ENCODE measurements at places on chromosomes 5 and 9.
A peak's percentile ranks its signal among the peaks of the same experiment; 100 is the strongest.

- DNase-seq = peak; percentile 82
Observed at GRCh38 chr5:151772029-151772845, 483 bp downstream of the G3BP1 start.

DNA sequence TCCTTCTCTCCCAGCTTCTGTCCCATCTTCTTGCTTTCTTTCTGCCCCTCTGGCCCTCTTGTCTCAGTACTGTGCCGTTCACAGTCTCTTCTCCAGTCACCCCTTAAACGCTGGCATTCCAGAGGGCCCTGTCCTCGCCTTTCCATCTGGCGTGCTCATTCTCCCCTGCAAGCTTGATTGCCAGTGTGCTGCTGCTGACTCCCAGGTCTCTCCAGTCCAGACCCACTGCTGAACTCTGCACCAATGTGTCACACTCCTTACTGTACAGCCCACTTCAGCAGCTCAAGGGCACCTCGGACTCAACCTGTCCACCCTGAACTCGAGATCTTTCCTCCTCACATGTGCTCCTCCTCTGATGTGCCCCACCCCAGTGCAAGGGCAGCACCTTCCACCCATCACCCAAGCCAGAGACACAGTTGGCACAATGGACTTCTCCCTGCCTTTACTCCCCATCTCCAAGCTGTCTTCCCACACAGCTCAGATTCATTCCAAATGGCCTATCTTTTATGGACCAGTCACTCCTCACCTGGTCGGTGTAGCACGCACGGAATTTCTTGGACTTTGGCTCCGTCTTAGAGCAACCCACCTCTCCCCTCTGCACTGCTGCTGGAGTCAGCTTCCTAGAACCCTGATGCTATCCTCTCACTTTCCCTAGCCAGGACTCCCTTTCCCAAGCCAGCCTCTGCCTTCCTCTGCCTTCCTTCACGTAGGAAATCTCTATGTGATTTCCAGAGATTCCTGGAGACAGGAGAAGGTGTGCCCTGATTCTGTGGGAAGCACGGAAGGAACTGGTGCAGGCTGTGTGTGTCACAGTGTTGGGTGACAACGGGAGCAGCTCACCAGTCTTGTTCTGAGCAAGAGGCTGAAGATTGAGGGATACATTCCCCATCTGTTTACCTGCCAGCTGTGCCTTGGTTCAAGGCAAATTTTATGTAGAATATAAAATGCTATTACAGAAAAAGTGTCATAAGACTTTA, 26.0 kb upstream of the SLC2A8 start:
- DNase-seq = no peak

DNA sequence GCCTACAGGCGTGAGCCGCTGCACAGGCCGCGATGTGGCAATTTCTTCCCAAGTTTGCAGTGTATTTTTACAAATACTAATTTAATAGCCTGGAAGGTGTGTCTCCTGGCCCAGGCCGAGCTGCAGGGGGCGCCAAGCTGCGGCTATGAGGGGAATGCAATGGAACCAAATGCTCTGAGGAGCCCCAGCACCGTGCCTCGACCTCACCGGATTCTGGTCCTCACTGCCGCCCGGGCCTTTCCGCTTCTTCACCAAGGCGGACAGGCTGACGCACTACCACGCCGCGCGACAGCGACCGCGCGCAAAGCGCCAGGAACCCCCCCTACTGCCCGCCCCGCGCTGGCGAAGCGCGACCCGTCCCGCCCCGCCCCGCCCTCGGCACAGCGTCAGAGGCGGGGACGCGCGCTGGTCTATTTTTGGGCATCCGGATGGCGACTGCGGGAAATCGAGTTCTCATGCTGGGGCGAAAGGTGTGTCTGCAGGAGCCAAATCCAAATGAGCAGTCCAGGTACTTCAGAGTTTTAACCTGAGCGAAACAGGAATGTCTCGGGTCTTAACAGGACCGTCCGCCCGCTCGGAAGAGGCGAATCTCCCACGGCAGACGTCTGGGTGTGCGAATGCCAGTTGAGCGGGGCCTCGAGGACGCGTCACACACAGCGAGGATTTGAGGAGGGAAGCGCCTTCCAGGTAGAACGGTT, 31.7 kb upstream of the PRXL2C start:
- peak; percentile 91 for DNase-seq

GRCh38 chr9:38419181-38419580, 5.1 kb downstream of the IGFBPL1 start:
- DNase-seq = no peak

DNA sequence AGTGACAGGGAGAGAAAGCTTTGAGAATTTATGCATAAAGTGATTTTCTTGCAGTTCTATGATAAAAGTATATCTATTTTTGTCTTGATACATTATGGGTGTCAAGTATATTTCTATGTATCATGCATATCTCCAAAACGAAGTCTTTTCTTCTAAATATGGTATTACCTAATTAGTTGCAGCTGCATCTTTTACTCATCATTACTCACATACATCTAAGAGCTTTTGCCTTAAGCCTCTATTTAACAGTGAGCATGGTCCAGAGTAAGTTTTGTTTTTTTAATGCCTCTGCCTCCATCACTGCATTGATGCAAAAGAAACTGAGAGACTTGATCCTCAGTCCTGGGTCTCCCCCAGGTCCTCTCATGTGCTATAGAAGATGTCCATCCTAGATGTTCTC, 40.0 kb upstream of the SMC5 start:
- DNase-seq = no peak

DNA sequence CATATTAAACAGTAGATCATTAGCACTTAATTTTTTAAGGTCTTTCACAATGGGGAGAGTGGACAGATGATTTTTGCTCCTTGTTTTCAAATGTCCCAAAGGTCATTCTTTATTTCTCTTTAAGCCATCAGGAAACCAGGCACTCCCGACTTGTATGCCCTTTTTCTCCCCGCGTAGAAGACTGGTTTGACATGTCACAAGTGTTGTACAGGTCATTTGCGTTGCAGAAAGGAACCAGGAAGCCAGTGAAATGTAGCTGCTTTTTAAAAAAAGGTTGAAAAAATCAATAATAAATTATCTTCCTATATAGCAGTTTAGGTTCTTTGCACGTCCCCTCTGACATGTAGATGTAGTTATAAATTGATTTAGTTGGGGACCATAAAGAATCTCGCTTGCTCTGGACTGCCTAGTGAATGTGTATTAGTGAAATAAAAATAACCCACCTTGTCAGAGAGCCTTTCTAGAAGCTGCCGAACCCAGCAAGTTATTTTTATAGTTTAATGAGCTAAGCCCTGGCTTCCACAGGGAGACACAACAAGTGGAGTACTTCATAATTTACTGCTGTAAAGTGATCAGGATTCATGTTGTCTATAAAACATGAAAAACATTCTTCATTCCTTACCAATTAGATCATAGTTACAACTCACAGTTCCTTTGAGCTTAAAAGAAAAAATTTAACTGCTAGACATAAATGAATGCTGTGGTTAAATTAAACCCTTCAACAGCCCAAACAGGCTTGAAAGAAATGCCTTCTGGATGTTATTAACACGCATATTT, 404.6 kb downstream of the CSNK1G3 start:
- peak; percentile 87 for DNase-seq

GRCh38 chr9:121735065-121735792, 83.8 kb downstream of the DAB2IP start:
- DNase-seq = no peak

- no peak for DNase-seq
Observed at GRCh38 chr9:125746774-125747052, 460 bp upstream of the PBX3 start.

DNA sequence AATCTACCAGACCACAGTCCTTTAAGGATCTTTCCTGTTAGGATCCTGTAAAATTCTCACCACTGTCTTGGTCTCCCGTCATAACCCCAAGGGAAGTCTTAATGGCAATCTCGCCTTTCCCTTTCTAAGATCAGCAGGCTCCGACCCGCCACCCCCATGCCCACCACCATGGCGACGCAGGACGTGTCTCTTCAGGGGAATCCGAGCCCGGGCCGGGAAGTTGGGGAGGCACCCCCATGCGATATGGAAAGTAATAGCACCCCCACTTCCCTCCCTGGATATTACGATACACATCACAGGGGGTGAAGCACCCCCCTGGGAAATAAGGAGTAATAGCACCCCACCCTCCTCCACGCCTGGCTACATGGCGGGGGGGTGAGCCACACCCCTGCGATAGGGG, 8.3 kb upstream of the STK32A start:
- peak; percentile 45 for DNase-seq

DNA sequence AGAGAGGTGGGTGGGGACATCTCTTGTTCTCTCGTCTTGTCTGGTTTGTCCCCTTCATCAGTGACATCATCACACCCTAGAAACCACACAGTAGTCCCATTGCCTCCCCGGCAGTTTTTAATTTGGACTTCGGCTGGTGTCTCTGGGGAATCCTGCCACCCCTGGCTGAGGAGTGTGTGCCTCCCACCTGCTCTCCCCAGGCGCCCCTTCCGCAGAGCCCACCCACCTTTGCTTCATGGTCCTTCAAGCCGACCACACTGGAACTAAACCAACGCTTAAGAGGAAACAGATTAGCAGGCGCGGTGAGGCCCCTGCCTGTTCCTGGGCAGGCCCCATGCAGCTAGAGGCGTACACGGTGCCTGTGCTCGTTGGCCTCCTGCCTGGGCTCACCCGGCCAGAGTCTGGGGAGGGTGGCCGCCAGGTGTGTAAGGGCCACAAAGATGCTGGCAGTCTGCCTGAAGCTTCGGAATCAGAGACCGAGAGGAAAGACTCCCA, 107.6 kb upstream of the SPRY4 start:
- no peak for DNase-seq

DNA sequence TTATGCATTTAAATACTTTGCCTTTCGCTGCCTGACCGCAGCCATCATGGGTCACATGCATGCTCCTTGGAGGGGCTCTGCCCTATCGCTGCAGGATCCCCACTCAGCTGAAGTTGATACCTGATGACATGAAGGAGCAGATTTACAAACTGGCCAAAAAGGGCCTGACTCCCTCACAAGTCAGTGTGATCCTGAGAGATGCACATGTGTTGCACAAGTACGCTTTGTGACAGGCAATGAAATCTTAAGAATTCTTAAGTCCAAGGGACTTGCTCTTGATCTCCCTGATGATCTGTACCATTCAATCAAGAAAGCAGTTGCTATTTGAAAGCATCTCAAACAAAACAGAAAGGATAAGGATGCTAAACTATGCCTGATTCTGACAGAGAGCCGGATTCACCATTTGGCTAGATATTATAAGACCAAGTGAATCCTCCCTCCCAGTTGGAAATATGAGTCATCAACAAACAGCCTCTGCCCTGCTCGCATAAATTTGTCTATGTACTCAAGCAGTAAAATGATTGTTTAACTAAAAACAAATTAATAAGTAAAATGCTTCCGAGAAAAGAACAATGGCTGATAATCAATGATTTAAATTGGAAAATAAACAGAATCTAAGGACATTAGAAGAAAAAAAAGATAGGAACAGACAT, 41.6 kb upstream of the PPP2CA start:
- no peak for DNase-seq

DNA sequence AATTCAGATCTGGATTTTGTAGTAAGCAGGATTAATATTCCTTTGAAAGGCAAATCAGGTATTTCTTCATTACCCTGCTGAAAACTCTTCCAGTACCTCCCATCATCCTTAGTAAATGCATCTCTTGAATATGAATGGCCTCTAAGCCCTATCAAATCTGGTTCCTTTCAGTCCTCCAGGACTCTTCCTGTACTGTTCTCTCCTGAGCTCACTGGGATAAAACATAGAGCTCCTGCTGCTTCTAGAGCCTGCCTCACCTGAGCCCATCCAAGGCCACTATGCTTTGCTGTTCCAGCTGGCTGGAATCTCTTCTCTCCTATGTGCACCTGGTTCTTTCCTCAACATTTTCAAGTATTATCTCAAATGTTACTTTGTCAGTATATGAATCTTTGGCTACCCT, 803.3 kb upstream of the CTNND2 start:
- DNase-seq = no peak

GRCh38 chr9:71361357-71361756, 239.9 kb upstream of the TRPM3 start:
- no peak for DNase-seq

DNA sequence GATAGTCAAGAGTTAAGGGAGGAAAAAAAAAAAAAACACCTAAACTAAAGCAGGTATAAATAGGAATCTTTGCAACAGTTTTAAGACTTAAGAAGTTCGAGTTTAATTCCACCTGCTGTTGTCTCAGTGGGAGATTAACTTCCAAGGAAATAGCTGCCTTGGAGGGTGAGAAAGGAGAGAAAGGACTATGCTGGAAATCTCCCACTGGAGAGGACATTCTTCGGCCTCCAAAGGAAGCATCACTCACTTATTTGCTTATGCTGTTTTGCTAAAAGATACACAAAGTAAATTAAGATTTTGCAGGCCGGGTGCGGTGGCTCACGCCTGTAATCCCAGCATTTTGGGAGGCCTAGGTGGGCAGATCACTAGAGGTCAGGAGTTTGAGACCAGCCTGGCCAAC, 317.9 kb upstream of the MPDZ start:
- no peak for DNase-seq

DNA sequence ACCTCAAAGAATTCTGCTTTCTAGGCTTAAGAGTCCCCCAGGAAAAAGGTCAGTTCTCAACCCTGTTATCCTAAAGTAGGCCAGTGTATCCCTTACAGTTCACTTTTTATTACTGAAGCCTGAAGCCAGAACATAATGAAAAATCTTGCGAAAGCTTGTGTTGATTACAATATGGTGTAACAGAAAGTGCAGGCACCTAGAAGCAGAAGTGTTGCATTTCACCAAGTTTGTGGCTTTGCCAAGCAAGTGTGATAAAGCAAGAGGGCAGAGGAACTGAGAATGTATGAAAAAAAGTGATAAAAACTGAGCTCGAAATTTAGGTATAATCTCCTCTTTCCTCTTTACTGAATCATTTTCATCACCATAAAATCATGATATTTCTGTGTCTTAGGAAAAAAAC, 26.2 kb downstream of the AGTPBP1 start:
- DNase-seq = no peak

GRCh38 chr5:59745415-59745863, 148.1 kb downstream of the PDE4D start:
- no peak for DNase-seq

DNA sequence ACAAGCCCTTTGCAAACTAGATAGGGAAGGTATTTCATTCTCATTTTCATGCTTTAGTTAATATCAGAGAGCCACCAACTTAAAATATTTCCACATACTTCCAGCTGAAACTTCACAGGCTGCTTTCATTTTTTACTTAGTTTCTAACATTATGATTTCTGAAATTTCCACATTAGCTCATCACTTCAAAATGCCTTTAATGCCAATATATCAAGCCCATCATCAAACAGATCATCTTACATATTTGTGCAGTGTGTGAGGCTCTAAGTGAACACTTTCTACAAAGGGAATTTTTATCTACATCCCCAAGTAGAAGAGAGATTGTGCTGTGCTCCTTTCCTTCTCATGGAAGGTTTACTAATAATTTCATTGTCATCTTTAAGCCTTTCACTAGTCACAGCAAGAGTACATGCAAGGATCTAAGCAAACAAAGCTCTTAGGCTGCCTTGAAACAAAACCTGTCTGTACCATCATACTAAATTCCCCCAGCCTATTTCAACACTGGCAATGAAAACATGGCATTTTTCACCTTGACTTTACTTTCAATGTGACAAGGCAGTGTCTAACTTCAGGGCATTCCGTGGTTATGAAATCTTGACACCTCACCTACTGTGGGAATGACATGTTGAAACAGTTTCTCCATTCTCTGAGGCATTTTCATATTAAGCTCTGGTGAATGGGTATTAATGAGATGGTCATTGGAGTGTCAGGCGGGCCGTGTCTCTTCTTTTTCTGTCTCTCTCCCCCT, 45.4 kb downstream of the PPP2R2B start:
- no peak for DNase-seq

- DNase-seq = no peak
Observed at GRCh38 chr9:93107825-93108161, 11.8 kb downstream of the CARD19 start.
